ENCODE measurements at places on chromosomes 3 and 15.
A peak's percentile ranks its signal among the peaks of the same experiment; 100 is the strongest.

- DNase-seq = no peak
Measured at GRCh38 chr15:69225355-69226022, 65.1 kb downstream of the GLCE start.

DNA sequence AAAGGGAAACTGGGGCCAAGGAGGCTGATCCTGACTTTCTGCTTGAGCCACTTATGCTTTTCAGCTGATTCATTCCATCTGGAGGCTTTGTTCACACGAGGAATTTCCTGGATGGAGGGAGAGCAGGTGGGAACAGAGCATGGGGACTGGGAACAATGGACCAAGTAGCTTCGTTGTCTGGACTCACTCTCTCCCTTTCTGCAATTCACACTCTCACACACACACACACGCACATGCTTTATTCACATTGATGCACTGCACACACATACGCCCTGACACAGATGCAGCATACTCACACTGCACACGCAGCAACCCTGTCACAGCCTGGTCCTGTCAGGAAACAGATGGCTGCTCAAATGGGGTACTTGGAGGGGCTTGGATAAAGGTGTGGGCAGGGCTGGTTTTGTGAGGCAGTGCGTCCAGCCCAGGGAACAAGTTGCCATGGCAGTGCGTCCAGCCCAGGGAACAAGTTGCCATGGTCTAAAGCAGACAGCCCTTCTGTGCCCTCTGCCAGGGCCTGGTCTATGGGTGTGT, 19.8 kb upstream of the CHCHD6 start:
- no peak for DNase-seq

DNA sequence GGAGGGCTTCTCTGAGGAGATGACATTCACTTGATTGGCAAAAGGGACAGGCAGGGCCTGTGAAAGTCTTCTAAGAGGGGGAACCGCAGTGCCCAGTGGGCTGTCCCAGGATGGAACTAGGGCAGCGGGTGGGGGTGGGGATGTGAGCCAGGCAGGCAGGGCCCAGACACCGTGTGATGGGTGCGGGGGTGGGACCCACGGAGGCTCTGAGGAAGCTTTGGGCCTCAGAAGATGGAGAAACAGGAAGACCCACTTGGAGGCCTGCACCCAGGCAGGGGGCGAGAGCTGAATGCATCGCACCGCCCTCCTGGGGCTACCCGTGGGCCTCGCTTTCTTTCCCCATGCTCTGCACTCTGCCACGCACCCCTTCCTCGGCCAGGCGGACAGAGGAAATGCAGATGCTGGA, 32.9 kb upstream of the ACAD9 start:
- DNase-seq = no peak

GRCh38 chr3:28286595-28286994, 45.2 kb downstream of the CMC1 start:
- DNase-seq = no peak

- DNase-seq = no peak
Measured at GRCh38 chr3:119160361-119160760, 13.0 kb upstream of the UPK1B start.

GRCh38 chr3:187734841-187735240, 10.4 kb downstream of the BCL6 start:
- DNase-seq = no peak

- DNase-seq = no peak
Measured at GRCh38 chr3:138442433-138442832, 8.0 kb downstream of the ESYT3 start.

GRCh38 chr15:60660290-60661051, 181.5 kb upstream of the ICE2 start:
- DNase-seq = no peak

- DNase-seq = no peak
Measured at GRCh38 chr3:6803619-6804018, 57.3 kb upstream of the GRM7 start.

- DNase-seq = no peak
Measured at GRCh38 chr3:54939557-54940300, 11.9 kb upstream of the LRTM1 start.

- DNase-seq = no peak
Measured at GRCh38 chr3:25300141-25300540, 127.9 kb upstream of the RARB start.

- DNase-seq = no peak
Measured at GRCh38 chr3:119778811-119779210, 3.1 kb upstream of the NR1I2 start.

DNA sequence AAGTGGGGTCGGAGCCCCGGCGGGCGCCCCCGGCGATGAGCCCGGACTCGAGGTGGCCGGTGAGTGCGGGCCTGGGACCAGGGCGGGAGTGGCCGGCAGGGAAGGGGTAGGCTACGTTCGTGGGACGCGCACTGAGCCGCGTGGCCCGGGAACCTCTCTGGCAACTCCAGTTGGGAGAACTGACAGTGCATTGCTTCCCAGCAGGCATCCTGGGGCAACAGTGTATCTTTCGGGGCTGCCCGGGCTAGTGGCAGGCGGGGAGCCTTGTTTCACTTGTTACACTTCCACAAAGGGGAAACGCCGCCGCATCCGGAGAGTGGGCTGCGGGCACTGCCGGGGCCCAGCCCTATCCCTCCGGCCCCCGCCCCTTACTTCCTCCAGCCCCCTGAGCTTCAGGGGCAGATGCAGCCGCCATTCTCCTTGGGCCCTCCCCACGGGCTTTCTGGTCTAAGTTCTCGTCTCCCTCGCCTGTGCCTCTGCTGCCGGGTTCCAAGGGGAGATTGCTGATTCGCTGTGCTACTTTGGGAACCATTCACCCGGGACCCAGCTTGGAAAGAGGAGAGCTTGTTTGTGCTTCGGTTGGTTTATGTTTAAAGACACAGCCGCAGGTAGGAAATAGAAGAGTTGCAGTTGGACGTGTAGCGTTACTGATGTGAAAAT, 675 bp downstream of the BRPF1 start:
- DNase-seq = peak; percentile 25

- DNase-seq = no peak
Measured at GRCh38 chr15:100922192-100923040, 3.3 kb downstream of the LRRK1 start.

GRCh38 chr15:63422891-63423590, 41.4 kb upstream of the CA12 start:
- no peak for DNase-seq

GRCh38 chr3:49723296-49723627, 489 bp downstream of the GMPPB start:
- DNase-seq = peak; percentile 37

DNA sequence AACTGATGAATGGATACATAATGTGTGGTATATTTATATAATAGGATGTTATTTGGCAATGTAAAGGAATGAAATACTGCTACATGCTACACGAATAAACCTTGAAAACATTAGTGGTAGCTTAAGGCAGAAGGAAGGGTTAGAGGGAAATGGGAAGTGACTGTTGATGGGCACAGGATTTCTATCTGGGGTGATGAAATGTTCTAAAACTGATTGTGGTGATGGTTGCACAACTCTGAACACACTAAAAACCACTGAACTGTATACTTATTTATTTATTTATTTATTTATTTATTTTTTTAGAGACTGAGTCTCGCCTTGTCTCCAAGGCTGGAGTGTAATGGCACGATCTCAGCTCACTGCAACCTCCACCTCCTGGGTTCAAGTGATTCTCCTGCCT, 24.8 kb upstream of the SHISA5 start:
- no peak for DNase-seq

GRCh38 chr3:154818676-154819255, 261.4 kb upstream of the MME start:
- no peak for DNase-seq

- no peak for DNase-seq
Measured at GRCh38 chr3:127265581-127265981, 22.3 kb downstream of the PRR20G start.

GRCh38 chr15:70610541-70610940, 152.8 kb downstream of the UACA start:
- DNase-seq = no peak

- no peak for DNase-seq
Measured at GRCh38 chr15:93037820-93038705, 50.9 kb downstream of the RGMA start.

DNA sequence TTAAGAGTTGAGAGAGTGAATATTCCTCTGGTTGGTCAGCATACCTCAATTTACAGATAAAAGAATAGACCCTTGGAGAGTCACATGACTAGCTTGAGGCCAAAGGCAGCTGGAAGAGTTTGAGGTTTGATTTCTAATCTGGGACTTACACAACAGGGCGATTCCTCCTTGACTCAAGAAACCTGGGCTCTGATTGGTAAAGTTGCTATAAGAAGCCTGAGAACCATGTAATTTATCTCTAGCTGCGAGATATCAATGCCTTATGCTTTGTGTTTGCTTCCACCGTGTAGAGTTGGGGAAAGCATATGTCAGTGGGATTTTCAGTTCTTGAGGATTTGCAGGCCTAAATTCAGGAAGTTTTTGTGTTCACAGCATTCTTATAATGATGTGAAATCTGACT, 206.0 kb downstream of the KLHL25 start:
- DNase-seq = no peak

DNA sequence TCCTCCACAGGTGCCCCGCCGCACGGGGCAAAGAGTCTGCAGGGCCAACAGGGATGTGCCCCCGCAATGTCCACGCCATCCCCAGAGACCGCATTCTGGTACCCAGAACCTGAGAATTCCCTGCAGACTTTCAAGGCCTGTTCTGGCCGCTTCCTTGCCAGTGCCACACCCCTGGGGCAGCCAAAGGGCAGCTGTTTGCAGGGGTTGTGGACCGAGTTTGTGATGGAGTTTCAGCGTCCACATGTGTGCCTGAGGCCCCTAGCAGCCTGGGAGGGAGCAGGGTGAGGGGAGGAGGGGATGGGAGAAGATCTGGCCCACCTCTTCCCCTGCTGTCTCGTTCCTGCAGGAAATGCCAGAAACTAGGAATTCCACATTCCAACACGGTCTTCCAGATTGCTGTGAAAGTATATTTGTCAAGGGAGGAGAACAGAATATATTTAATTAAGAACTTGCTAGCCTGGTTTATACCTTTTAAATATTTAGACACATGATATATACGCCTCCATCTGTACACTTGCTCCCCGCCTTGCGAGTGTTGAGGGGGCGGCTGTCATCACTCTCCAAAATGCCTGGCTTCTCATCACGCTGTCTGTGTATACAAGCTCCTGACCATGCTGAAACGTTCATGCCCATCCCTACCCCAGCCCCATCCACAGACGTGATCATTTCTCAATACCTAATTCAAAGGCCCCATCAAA, 31.1 kb upstream of the RASA2 start:
- no peak for DNase-seq

- DNase-seq = no peak
Measured at GRCh38 chr3:359672-360071, 163.1 kb downstream of the CHL1 start.

DNA sequence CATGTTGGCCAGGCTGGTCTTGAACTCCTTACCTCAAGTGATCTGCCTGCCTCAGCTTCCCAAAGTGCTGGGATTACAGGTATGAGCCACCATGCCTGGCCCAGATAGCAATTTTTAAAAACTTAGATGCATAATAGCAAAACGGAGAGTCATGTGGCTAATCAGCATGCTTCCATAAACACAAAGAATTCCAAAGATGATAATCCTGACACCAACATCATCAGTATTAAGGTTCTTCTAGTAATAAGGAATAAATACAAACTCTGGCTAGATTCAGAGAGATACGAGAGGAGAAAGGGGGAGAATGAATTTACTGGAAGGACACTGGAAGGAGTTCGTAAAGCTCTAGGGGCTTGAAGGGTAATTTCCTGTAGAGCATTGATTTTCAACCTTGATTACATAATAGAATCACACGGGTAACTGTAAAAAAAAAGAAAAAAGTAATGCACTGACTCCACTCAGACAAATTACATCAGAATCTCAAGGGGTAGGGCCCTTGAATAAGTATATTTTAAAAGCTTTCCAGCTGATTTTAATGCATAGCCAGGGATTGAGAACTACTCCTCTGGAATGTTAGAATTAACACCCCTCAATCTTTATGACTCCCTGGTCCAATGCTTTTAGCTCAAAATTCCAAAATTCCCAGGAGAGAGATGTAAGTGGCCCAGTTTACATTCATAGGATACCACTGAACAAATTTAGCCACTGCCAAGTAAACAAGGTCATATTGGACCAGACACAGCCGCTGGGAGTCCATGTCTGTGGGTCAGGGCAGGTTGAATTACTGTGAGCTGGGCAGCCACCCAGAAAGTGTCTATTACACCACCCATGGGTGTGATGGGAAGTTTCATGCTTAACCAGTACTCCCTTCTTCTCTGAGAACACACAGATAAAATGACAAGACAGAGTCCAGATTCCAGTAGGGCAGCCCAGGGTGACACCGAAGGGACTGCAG, 243.9 kb downstream of the TBL1XR1 start:
- DNase-seq = no peak

GRCh38 chr3:15310491-15311370, 21.7 kb downstream of the SH3BP5 start:
- peak; percentile 22 for DNase-seq

- DNase-seq = peak; percentile 20
Measured at GRCh38 chr3:48157950-48158376, 30.3 kb downstream of the CDC25A start.

DNA sequence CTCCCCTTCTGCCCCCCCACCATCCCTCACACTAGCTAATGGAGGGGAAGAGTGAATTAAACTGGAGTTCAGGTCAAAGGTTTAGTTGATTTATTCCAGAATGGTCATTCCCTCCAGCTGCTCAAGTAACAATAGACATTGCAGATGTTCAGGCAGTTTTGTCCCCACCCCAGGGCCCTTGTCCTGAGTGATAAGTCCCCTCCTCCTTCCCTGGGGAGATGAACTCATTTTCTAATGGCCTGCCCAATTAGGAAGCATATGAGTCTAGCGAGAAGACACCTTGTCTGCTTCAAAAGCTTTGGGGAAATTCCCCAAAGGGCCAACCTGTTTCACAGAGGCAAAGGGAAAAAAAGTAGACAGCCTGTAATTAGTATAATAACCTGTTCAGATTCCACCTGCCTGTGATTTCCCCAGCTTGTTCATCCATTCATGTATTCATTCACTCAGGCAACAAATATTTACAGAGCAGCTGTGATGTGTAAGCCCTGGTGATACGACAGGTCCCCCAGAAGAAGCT, 165.3 kb downstream of the SHQ1 start:
- DNase-seq = no peak

DNA sequence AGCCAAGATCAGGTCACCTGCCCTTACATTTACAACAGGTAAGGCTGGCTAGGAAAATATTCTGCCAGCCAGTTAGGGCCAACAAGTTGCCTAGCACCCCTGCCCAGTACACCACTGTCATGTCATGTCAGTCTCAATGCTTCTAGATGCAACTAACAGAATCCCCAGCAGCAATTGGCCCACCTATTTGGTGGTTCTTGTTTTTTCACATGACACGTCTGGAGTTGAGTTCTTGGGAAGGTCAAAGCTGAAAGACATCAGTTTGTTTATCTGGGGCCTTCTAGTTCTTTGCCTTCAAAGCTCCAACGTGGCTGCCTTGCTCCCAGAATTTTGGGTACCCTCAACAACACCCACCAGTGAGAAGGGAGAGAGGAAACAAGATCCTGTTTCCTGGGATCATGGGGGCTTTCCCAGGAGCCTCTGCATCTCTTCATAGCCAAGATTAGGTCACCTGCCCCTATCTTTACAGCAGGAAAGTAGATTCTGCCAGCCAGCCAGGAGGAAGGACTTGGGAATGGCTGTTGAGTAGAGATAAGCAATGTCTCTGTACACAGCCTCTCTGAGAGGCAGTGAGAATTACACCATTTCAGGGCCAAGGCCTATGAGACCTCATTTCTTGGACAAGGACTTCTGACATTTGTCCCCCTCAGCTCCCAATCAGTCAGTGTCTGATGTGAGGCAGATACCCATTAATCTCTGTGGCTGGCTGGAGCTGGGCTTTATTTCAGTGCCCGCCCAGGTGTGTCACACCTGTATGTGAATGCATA, 8.6 kb downstream of the GPX1 start:
- DNase-seq = no peak

Measured in activated T-cell treated with anti-CD3 and anti-CD28 coated beads for 1 hour (primary cell).